ENCODE measurements at places on chromosomes 5 and 9.

GRCh38 chr5:156042726-156043125 is 284.2 kb upstream of the SGCD start:
- DNase-seq: no peak

GRCh38 chr9:35669331-35670145 is 4.2 kb upstream of the CA9 start:
- no peak for DNase-seq

GRCh38 chr5:123868267-123868666 is 356.3 kb downstream of the CSNK1G3 start:
- no peak for DNase-seq

DNA sequence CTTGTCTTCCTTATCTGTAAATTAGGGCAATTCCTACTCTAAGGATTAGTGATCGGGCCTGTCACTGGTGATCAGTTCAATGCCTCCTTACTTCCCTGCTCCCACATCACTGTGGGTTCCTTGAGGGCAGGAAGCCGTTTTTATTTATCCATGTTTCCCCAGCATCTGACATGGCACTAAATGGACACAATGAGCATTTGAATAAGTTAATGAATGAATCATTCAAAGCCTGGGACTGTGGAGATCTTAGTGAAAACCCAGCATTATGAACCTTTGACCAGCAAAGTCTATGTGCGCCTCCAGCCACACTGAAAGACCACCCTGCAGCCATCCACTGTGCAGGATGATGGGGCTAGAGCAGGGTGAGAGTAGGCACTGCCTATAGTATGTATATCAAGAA is 11.6 kb downstream of the COL15A1 start:
- DNase-seq: no peak

GRCh38 chr9:129437626-129438323 is 183.1 kb downstream of the C9orf50 start:
- no peak for DNase-seq

DNA sequence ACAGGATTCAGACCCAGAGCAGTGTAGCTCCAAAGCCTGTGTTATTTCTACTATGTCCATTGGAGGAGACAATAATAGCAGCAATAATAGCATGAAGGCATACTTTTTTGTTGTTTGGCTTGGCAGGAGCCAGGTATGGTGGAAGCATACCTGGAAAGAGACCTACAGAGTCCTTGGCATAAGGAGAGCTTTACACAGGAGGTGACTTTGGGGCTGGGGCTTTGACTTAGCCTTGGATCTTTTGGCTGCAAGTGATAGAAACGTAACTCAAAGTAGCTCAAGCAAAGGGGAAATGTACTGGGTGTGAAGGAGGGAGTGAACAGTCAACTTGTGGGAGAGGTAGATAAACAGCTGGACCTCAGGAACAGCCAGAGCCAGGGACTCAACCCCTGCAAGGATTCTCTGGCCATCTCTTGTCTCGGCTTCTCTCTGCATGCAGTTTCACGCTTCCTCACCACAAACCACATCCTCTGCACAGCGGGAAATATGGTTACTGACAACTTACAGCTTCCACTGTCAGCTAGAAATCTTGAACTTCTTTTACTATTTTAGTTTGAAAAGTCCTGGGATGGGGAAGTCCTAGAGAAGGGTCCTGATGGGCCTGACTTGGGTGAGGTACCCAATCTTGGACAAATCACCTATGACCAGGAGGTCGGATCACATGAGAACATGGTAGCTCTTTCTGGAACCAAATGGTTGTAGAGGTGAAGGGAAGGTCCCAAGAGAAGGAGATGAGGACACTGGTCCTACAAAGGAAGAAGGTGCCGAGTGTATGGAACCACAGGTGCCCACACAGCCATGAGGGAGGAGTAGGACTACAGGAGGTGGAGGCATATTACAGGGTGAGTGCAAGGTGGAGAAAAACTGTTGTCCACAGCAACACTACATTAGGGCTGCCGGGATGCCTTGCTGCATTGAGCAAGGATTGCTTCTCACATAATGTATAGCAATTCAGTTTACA is 47.0 kb upstream of the TGFBR1 start:
- DNase-seq: peak; percentile 28

GRCh38 chr9:110623462-110624025 is 44.0 kb upstream of the SVEP1 start:
- DNase-seq: peak; percentile 18

- no peak for DNase-seq
Observed at GRCh38 chr5:64939772-64940510, 171.2 kb downstream of the CWC27 start.

- DNase-seq: no peak
Observed at GRCh38 chr5:16461782-16462181, 3.8 kb downstream of the ZNF622 start.

GRCh38 chr9:135048758-135049444 is 38.6 kb upstream of the OLFM1 start:
- no peak for DNase-seq

GRCh38 chr5:145833631-145834200 is 1.4 kb downstream of the PRELID2 start:
- no peak for DNase-seq

- DNase-seq: no peak
Observed at GRCh38 chr9:68872026-68872501, 141.8 kb downstream of the PRKACG start.

- no peak for DNase-seq
Observed at GRCh38 chr5:95861221-95861863, 38.8 kb upstream of the GLRX start.

Measured in germinal center (tissue), 1 donor.